ENCODE measurements at places on chromosomes 7 and 10.
A peak's percentile ranks its signal among the peaks of the same experiment; 100 is the strongest.

GRCh38 chr7:141045126-141045841 lies 28.6 kb upstream of the TMEM178B start:
- DNase-seq, result no peak

DNA sequence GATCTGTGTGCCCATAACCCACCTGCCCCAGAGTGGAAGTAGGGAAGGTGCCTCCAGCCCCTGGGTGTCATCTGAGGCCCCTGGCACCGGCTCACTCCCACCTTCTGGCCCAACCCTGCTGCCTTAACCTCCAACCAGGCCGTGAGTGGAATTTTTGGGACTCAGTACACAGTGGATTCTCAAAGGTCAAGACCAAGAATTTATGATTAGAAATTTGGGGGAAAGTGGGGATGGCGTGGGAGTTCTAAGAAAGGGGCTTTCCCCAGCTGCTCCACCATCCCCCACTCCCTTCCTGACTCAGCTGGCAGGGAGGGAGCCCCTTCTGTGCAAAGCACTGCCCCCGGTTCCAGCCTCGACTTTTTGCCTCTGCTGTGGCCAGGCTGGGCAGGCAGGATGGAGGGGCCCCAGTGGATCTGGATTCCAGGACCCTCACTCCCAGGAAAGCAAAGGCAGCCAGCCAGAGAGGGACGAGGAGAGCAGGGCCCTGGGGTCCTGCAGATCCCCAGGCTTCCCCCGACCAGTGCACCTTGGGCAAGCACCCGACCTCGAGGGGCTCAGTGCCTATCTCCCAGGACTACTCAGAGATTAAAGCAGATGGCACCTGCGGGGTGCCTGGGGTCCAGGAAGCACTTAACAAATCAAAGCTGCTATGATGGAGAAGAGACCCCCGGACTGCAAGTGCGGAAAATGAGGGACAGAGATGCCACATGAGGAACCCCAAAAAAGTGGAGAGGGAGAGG lies 12.8 kb downstream of the SPOCK2 start:
- DNase-seq, result no peak

DNA sequence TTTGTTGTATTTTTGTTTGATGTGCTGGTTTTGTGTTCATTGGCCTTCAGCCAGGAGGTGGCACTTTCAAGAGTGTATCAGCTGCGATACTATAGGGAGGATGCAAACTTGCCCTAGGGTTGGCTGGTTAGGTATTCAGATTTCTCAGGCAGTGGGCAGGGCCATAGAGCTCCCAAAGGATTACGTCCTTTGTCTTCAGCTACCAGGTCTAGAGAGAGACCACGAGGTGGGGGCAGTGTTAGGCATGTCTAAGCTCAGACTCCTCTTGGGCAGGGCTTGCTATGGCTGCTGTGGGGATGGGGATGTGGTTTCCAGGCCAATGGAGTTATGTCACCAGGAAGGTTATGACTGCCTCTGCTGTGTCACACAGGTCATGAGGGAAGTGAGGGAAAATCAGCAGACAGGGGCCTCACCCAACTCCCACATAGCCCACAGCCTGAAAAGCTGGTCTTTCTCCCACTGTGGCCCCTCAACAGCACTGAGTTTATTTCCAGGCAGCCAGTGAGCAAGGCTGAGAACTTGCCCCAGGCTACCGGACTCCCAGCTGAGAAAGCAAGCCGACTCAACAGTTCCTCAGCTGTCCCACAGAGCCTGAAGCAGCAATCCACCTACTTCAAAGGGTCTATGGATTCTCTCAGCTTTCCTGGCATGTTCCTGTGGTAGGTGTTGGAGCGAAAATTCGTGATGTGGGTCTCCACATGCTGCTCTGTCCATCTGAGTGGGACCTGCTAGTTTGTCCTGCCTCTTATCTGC lies 227.4 kb upstream of the COBL start:
- DNase-seq, result no peak

DNA sequence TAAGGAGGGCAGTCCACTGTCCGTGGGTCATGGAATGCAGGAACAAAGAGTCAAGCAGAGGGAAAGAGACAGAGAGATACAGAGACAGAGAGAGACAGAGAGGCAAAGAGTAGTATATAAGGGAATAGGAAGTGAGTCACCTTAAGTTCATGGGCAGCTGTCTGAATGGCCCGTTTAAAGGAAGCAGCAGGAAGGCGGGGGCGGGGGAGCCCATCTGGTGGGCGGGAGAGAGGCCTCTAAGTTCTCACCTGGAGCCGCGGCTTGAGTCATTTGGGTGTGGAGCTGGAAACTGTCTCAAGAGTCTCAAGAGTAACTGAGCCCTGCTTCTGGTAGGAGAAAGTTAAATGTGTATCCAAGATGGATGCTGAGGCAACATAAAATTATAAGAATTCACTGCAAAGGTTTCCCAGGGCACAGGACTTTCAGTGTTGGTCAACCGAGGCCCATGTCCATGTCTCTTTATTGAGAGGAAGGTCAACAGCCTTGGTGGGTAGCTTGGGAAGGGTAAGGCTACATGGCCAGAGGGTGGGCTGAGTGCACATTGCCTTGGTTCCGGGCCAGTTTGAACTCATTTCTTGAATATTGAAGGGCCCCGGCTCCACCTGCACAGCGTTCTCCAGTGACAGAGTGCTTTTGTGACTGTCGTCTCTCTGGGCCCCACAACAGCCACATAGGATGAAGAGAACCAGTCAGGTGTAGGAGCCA lies 85.5 kb upstream of the CACUL1 start:
- DNase-seq, result peak; percentile 48

- DNase-seq, result no peak
These were observed 268.3 kb upstream of the SHH start for GRCh38 chr7:156080596-156080995.

- no peak for DNase-seq
These were observed 86.3 kb downstream of the KAT6B start for GRCh38 chr10:74912682-74913081.

GRCh38 chr7:94453898-94454297 lies 55.7 kb upstream of the CASD1 start:
- no peak for DNase-seq

DNA sequence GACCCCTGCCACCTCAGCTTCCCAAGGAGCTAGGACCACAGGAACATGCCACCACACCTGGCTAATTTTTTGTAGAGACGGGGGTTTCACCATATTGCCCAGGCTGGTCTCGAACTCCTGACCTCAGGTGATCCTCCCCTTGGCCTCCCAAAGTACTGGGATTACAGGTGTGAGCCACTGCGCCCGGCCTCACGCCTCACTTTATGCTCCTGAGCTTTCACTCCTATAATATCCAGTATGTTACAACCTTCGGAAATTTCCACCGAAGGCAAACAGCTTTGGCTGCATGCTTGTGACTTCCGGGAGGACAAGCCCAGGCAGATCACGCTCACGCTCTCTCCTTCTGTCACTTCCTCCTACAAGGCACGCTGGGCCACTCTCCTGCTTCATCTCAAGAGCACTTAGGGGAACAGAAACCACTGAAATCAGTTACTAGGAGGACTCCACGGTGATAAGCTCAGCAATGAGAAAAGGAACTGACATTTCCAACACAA lies 4.4 kb upstream of the MAD1L1 start:
- DNase-seq, result no peak

DNA sequence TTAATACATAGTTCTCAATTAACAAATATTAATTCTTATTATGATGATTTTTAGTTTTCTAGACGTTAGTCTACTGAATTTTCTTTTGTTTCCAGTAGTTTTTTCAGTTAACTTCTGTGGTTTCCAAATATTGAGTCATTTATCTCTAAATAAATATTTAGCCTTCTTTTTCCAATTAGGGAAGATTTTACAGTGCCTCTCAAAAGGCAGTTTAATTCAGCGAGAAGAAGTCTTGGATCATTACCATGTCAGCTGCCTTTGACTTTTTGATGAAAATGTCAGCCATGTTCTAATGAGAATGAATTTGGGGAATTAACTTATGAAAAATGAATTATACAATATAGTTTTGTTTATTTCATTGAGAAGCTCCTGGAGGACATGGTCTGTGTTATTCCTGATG lies 90.0 kb downstream of the CDK14 start:
- DNase-seq, result no peak

DNA sequence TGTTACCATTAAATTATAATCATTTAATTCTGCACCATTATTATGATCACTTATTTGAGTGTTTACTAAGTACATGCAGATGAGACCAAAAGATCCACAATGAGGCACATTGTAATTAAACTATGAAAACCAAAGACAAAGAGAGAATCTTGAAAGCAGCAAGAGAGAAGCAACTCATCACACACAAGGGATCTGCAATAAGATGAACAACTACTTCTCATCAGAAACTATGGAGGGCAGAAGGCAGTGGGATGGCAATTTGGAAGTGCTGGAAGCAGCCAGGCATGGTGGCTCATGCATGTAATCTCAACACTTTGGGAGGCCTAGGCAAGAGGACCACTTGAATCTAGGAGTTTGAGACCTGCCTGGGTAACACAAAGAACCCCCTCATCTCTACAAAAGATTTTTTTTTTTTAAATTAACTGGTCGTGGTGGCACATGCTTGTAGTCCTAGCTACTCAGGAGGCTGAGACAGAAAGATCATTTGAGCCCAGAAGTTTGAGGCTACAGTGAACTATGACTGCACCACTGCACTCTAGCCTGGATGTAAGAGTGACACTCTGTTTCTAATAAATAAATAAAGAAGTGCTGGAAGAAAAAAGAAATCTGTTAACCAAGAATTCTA lies 47.7 kb downstream of the CDK6 start:
- DNase-seq, result no peak

DNA sequence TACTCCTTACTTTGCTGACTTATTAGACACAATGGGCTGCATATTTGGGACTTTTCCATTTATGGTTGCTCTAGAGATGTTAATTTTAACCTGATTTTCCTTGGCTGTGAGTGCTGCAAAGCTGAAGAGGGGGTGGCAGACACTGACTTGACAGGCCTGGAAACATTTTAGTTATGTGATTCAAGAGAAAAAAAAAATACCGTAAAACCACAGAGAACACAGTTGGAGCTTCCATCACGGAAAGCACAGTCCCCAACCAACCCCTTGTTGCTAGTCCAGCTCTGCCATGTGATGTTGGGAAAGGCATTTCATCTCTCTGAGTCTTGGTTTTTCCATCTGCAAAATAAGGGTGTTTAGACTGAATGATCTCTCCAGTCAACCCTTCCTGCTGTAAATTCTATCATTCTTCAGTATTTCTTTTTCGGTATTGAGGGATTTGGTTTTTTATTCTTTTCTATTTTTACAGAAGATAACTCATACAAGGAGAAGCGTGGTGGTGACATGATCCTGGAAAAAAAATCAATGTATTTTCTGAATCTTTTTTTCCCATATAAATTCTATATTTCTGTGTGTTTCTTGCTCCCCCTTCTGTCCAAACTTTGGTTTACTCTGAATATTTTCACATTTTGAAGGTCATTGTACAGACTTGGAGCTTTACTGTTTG lies 246.1 kb downstream of the REEP3 start:
- no peak for DNase-seq

DNA sequence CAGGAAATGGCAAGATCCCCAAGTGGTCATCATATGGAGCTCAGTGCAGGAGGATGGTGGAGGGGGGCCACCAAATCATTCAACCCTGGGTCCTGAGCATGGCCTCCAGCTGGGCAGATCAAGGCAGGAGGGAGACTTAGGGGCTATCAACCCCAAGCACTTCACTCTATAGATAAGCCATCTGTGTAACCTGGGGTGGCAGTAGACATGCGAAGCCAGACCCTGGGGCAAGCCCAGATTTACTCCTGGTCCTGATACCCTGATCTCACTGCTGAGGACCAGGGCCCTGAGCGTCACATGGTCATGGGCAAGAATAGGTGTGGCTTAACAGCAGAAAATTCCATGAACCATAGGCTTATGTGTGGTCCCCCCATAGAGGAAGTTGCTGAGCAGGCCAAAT lies 173.0 kb upstream of the ADCY1 start:
- no peak for DNase-seq

- no peak for DNase-seq
These were observed 196.9 kb upstream of the CDCA7L start for GRCh38 chr7:22142572-22142971.

- no peak for DNase-seq
These were observed 186.4 kb downstream of the KIF20B start for GRCh38 chr10:89887830-89888229.

DNA sequence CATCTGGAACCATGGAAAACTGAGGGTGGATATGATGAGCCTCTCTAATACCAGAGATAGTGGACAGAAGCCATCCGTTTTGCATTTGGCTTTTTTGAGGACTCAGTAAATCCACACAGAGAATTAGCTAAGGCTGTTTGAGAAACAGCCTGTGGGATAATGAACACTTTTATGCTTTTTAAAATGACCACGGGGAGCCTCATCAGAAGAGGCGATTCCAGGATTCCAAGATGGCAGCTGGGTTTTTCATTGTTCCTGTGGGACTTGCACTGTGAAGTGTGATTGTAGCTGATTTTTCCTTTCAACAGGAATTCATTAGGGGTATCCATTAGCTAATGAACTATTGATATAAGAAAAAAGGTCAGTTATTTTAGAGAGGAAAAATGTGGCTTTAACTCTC lies 353.2 kb downstream of the AUTS2 start:
- DNase-seq, result no peak
